ENCODE measurements at places on chromosomes 2 and 18. TPM values are rescaled to one million over a fixed set of nuclear protein-coding genes. Genes with fewer than 3 reads are reported as not detected.
A peak's percentile ranks its signal among the peaks of the same experiment; 100 is the strongest.

Gene CCT7
- polyA plus RNA-seq = 275 TPM

Gene E2F6
- polyA plus RNA-seq = 3.6 TPM

Gene TRIM43
- polyA plus RNA-seq = not detected

Gene POTEJ
- polyA plus RNA-seq = not detected

Gene PTH2R
- polyA plus RNA-seq = not detected

Gene DES
- not detected for polyA plus RNA-seq

Gene RAD51AP2
- not detected for polyA plus RNA-seq

Gene IL1R1
- polyA plus RNA-seq = 5.6 TPM

Gene GTF2A1L
- not detected for polyA plus RNA-seq

Gene PROM2
- polyA plus RNA-seq = not detected

GRCh38 chr18:23238651-23239349 is 103.5 kb downstream of the CABLES1 start:
- no peak for DNase-seq

GRCh38 chr2:234606896-234607295 is 110.0 kb upstream of the ARL4C start:
- no peak for DNase-seq

DNA sequence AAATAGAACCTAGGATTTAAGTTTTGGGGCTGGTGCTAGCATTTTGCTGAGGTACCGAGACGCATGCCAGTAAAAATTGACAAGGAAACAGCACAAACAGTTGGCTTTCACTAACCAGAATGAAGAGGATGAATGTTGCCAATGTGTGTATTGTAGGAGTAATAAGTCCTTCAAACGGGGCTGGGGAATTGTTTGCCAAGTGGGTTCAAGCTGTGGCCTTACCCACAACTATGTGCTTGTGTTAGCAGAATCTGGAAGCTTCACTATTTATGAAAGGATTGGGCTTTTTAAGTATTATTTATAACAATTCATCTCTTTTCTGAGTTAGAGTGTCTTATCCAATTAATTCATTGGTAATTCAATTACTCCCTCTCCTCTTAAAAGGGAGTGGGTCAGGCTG is 15.0 kb upstream of the KIF5C start:
- DNase-seq = no peak

DNA sequence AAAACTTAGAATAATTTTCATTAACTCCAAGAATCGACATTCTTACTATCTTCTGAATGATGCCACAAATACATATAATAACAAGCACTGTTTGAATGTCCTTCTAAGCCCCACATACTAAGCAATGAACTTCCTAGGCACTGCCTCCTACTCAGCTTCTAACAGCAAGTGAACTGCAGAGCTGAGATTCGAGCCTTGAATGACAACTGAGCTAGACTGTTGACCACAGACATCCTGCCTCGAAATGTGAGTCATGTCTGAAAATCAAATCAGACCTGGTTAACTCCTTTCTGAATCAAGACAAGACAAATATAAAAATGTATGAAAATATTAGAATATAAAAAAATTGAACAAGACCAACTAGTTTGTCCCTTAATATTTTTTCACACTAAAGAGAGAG is 108.1 kb downstream of the MYT1L start:
- DNase-seq = peak; percentile 16

- DNase-seq = no peak
Observed at GRCh38 chr2:153940511-153940910, 68.8 kb downstream of the GALNT13 start.

DNA sequence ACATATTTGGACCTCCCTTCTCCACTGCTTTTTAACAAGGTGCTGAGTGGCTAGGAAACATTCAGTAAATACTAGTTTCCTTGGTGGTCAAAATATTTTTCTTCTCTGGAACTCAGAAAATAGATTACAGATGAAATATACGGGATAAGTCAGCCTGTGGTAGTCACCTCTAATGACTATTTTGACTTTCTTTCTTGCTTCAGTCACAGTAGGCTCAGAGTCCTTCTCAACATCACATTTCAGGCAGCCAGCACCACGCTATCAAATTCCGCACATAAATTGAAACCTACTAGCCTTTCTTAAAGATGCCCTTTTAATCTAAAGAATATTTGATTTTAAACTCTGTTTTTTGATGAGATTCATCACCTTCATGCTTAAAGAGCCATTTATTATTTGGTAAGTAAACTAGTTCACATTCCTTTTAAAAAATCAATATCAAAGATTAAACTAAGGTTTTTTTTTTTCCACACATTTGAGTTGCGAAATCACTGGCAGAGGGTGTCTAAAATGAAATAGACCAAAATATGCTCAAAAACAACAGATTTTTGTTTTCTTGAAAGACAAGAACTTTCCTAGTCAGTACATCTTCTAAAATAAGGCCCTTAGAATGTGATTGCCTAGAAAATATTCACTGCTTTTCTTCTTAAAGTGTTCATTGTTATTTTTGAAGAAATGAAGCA is 181.5 kb downstream of the NRXN1 start:
- no peak for DNase-seq

- no peak for DNase-seq
Observed at GRCh38 chr2:182631299-182631698, 84.8 kb upstream of the DNAJC10 start.

GRCh38 chr2:227853765-227854271 is 17.6 kb upstream of the DAW1 start:
- no peak for DNase-seq

- DNase-seq = no peak
Observed at GRCh38 chr2:237351796-237352195, 62.2 kb downstream of the COL6A3 start.

- no peak for DNase-seq
Observed at GRCh38 chr2:28291811-28292440, 100.7 kb upstream of the FOSL2 start.

GRCh38 chr2:200467806-200468681 is 41.8 kb downstream of the KCTD18 start:
- DNase-seq = peak; percentile 61

DNA sequence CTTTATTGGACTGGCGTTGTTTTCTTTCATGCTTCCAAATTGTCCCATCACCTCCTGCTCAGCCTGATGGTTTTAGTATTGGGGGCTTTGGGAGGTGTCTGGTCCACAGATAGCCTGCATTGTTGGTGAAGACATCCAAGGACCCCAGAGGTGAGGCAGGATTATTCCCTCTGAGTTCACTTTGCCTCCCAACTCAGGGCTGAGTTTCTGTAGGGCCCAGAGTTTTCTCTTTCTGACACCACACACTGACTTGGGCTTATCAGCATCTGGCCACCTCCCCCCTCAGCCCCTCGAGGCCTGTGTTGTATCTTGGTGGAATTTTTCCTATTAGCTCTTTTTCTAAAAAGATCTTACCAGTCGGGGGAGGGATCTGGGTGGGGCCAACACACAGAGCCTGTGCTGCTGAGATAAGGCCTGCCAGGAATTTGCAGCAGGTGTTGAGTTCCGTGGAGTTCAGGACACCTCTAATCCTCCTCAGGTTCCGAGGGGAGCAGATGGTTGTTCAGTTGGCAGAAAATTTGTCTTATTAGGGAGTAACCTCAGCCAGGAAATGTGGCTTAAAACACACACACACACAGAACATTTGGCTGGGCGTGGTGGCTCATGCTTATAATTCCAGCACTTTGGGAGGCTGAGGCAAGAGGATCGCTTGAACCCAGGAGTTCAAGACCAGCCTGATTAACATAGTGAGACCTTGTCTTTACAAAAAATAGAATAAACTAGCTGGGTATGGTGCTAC is 7.3 kb downstream of the EMILIN2 start:
- no peak for DNase-seq

DNA sequence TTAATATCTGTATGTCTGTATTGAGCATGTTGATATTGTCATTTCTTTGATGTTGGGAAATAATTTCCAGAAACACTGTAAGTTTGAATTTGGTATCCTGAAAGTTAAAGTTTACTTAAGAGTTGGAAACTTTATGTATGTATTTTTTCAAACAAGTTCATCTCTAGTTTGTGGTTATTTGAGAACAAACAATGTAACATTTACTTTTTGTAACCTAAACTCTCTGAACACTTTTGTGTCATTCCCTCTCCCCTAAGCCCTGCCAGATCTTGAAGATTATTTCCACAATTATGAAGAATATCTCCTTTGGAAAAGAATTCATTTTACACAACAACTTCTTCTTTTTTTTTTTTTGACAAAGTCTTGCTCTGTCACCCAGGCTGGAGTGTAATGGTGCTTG is 24.9 kb downstream of the TDRD15 start:
- DNase-seq = no peak

GRCh38 chr2:156797832-156798231 is 361.7 kb downstream of the GPD2 start:
- no peak for DNase-seq

DNA sequence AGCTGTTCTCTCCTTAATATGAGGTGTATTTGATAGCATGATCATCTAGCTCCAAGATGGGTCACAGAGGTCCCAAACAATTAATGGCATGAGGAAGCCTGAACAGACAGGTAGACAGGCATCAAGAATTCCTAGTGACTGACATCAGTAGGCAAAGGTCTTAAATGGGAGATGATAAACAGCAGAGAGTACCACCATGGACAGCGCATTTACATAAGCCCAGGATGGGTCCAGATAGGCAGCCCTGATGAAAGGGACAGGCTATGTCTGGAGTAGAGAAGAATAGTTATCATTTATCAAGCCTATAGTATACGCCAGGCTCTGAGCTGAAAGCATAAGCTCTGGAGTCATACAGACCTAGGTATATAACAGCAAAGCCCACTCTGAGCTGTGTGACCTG is 434.7 kb upstream of the SETBP1 start:
- DNase-seq = no peak

GRCh38 chr2:157900203-157900602 is 24.1 kb upstream of the ACVR1 start:
- peak; percentile 79 for DNase-seq

DNA sequence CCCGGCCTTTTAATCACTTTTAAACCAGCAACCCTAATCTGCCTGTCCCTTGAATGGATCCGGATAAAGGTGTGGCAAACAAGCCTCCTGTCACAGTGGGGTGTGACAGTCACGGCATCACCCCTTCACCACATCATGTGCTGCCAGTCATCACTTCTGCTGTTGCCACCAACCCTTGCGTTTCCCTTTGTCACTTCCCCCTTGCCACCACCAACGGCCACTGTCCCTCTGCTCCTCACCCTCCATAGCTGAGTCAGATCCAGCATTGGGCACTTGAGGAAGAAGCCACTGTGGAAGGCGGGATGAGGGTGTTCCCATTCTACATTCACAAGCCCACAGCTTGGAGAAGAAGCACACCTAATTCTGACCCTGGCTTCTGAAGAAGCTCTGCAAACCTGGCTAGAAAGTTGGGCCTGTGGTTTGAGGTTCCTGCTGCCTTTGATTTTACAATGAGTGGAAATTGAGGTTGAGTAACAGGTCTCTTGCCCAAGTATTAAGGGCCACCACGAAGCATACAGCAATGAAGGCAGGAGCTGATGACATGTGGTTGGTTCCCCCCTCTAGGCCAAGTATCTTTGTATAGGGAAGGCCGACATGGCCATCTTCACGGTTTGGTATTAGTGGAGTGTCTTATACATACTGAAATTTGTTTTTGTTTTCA is 22.9 kb upstream of the DARS1 start:
- peak; percentile 65 for DNase-seq
